ENCODE measurements at places on chromosomes 5 and 9. TPM values are rescaled to one million over a fixed set of nuclear protein-coding genes. Genes with fewer than 3 reads are reported as not detected.

Gene BASP1
- 111 TPM for total RNA-seq

GRCh38 chr9:120344230-120344629 lies 235.7 kb downstream of the CDK5RAP2 start:
- no peak overlapping the region for H3K4me3 ChIP-seq
- H3K36me3 ChIP-seq = no peaks in the 10 kb centered on the region
- H3K4me1 ChIP-seq = no peaks in the 10 kb centered on the region
- peak; percentile 80 for DNase-seq
- H3K27me3 ChIP-seq = no peaks in the 10 kb centered on the region
- no peak overlapping the region for H3K27ac ChIP-seq

DNA sequence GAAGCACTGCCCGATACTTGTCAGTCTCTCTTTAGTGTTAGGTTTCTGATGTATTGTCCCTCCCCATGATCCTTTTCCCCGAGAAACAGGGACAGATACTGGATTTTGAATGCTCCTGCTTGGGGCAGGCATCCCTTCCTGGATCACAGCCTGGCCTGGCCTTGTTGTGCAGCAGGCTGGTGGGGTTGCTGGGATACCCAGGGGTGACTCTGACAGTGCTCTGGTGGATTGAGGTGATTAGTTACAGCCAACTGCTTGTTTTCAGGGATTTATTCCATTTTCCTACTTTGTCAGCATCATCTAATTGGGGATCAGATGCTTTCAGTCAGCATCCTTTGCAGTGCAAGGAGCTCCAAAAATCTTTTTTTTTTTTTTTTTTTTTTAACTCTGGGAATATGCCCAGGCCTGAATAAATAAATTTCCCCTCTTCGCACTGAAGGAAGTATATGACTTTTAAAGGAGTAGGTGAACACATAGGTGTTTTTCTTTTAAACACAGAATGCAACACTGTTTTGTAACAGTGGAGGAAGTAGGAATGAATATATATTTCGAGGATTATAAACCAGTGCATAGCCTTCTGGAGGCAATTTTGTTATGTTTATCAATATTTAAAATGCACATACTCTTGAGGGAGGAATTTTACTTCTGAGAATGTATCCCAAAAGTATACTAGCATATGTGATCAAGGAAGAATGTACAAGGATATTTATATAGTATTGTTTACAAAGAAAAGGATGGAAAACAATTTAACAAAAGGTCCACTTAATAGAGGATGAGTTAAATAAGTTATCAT lies 127.3 kb upstream of the ELL2 start:
- DNase-seq = no peak
- peaks cover 3% of the 10 kb centered on the region for H3K4me1 ChIP-seq
- no peak overlapping the region for H3K27ac ChIP-seq
- H3K36me3 ChIP-seq = no peaks in the 10 kb centered on the region

GRCh38 chr9:83477120-83477519 lies 61.1 kb downstream of the FRMD3 start:
- no peaks in the 10 kb centered on the region for H3K4me1 ChIP-seq
- no peak for DNase-seq
- no peak overlapping the region for H3K4me3 ChIP-seq

Gene ADGRD2
- total RNA-seq = not detected

DNA sequence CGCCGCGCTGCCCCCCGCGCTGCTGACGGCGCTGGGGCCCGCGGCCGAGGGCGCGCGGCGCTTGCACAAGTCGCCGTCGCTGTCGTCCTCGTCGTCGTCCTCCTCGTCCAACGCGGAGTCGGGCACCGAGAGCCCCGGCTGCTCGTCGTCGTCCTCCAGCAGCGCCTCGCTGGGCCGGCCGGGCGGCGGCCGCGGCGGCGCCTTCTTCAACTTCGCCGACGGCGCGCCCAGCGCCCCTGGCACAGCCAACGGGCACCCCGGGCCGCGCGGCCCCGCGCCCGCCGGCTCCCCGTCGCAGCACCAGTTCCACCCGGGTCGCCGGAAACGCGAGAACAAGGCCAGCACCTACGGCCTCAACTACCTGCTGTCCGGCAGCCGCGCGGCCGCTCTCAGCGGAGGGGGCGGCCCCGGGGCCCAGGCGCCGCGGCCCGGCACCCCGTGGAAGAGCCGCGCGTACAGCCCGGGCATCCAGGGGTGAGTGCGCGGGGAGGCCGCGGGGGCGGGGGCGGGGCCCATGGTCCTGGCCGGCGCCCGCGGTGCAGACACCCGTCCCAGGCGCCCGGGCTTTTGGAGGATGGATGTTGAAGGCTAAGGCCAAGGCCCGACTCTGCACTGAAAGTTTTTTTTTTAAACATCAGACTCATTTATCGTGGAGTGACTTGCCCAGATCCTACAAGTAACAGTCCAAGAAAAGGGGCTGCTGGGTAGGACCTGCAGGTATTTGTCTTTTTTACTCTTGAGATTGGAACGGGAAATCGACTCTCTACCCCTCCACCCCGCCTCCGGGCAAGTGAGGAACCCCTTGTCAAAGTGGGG lies 1.2 kb downstream of the TENT4A start:
- no peaks in the 10 kb centered on the region for H3K27me3 ChIP-seq
- H3K4me3 ChIP-seq = peak overlapping the region; percentile 81
- H3K4me1 ChIP-seq = peaks cover 34% of the 10 kb centered on the region
- peak; percentile 50 for DNase-seq
- H3K36me3 ChIP-seq = no peaks in the 10 kb centered on the region
- H3K27ac ChIP-seq = peak overlapping the region; percentile 42

Gene NPR3
- total RNA-seq = 2.7 TPM

DNA sequence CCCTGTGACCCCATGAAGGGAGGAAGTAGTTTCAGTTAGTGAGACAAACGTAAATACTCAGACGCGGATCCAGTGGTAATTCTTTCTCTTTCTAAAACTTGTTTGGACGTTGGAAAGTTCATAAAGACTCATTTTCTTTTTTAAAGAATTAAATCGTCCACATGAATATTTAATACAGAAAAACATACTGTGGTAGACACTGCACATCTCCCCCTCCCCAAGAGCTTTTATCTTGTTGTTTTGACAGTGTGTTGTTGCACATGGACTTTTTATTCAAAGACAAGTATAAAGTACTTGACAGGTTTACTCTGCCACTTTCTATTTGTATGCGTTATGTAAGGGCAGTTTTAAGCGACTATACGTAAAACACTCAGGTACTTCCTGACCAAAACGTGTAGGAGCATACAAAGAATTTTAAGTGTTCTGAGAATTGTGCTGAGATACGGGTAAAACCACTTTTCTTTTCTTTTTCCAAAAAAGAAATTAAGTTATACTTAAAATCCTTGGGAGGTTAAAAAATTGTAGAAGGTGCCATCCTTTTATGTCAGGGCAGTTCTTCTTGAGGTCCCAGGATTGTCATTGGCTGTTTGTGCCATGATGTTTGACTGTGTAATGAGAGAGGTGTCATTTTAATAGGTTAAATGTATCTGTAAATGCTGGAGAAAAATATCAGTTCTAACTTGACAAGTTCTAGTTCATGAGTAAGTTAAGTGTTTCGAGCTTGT lies 1.3 kb downstream of the NIPBL start:
- H3K27me3 ChIP-seq = no peaks in the 10 kb centered on the region
- H3K4me1 ChIP-seq = peaks cover 36% of the 10 kb centered on the region
- peak overlapping the region; percentile 99 for H3K27ac ChIP-seq
- no peaks in the 10 kb centered on the region for H3K36me3 ChIP-seq
- peak; percentile 21 for DNase-seq

DNA sequence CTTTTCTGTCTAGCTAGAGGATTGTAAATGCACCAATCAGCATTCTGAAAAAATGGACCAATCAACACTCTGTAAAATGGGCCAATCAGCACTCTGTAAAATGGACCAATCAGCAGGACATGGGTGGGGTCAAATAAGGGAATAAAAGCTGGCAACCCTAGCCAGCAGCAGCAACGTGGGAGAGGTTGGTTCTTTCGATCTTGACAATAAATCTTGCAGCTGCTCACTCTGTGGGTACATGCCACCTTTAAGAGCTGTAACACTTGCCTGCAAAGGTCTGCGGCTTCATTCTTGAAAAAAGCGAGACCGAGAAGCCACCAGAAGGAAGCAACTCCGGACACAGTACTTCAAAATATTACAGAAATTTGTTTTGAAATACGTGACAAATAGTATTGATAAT lies 424.6 kb upstream of the CDH9 start:
- H3K27ac ChIP-seq = no peak overlapping the region
- no peaks in the 10 kb centered on the region for H3K36me3 ChIP-seq
- H3K4me1 ChIP-seq = no peaks in the 10 kb centered on the region
- H3K27me3 ChIP-seq = no peaks in the 10 kb centered on the region

- no peaks in the 10 kb centered on the region for H3K36me3 ChIP-seq
- H3K4me1 ChIP-seq = no peaks in the 10 kb centered on the region
- no peak overlapping the region for H3K4me3 ChIP-seq
- no peaks in the 10 kb centered on the region for H3K27me3 ChIP-seq
- H3K27ac ChIP-seq = no peak overlapping the region
- no peak for DNase-seq
These were observed 172.8 kb downstream of the RFK start for GRCh38 chr9:76221423-76221822.

GRCh38 chr5:14741801-14742440 lies 77.4 kb downstream of the OTULIN start:
- no peak overlapping the region for H3K4me3 ChIP-seq
- H3K27ac ChIP-seq = no peak overlapping the region
- H3K27me3 ChIP-seq = no peaks in the 10 kb centered on the region

Gene OR2V2
- not detected for total RNA-seq

Gene SLC6A19
- 0.49 TPM for total RNA-seq

GRCh38 chr5:43138512-43138893 lies 17.8 kb downstream of the ZNF131 start:
- peaks cover 3% of the 10 kb centered on the region for H3K36me3 ChIP-seq
- no peak for DNase-seq
- H3K4me1 ChIP-seq = no peaks in the 10 kb centered on the region
- H3K27ac ChIP-seq = no peak overlapping the region
- H3K4me3 ChIP-seq = no peak overlapping the region

DNA sequence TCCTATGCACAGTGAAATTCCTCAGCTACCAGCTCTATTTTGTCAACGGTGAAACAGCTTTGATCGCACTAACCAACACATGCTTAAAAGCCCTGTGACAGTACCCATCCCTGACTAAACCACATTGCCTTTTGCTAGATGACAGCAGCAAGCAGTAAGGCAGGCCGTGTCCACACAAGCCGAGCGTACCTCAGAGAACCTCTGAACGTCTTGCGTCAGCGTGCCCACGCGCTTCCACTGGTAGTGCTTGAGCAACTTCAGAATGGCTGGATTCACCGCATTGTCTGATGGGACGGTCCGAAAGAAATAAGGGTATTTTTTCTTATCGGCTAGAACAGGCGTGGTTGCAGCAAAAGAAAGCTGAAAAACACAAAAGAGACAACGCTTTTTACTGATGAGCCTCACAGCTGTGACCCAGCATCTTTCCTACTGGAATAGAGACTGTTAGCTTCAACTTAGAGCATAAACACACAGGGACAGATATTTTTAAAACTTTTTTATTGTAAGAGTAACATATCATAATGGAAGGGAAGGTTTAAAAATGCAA lies 167.0 kb downstream of the GABBR2 start:
- DNase-seq = no peak
- H3K4me3 ChIP-seq = no peak overlapping the region
- H3K27me3 ChIP-seq = no peaks in the 10 kb centered on the region
- no peaks in the 10 kb centered on the region for H3K4me1 ChIP-seq

- H3K4me1 ChIP-seq = no peaks in the 10 kb centered on the region
- no peaks in the 10 kb centered on the region for H3K36me3 ChIP-seq
- no peak for DNase-seq
- H3K27ac ChIP-seq = no peak overlapping the region
These were observed 121.2 kb downstream of the PHF2 start for GRCh38 chr9:93697352-93698139.

GRCh38 chr5:132258102-132259068 lies 889 bp downstream of the PDLIM4 start:
- peaks cover 12% of the 10 kb centered on the region for H3K4me1 ChIP-seq
- no peak overlapping the region for H3K27ac ChIP-seq
- DNase-seq = peak; percentile 52
- no peaks in the 10 kb centered on the region for H3K36me3 ChIP-seq
- H3K27me3 ChIP-seq = no peaks in the 10 kb centered on the region

DNA sequence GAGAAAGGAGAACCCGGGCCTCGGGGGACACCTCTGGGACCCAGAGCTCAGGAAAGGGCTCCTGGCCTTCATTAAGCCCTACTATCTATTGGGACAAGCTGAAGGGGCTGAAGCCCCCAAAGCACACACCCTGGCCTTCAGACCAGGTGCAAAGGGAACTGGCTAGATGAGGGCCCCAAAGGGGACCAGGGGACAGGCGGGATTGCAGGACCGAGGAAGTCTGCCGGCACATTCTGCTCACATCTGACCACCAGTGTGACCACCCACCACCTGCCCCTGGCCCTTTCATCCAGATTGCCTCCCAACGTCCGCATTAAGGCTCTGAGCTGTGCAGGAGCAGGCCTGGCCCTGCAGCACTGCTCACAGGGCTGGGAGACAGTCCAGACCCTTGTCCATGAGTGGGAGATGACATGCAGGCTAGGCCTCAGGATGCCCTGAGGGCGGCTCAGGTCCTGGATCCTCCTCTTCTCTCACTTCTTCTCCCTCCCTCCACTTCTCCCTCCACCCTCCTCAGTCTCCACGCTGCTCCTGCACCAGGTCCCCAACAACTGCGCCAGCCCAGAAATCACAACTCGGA lies 19.2 kb downstream of the PSD2 start:
- H3K36me3 ChIP-seq = no peaks in the 10 kb centered on the region
- peaks cover 3% of the 10 kb centered on the region for H3K27me3 ChIP-seq
- no peak for DNase-seq
- H3K4me1 ChIP-seq = no peaks in the 10 kb centered on the region

Gene GABRA6
- total RNA-seq = not detected

DNA sequence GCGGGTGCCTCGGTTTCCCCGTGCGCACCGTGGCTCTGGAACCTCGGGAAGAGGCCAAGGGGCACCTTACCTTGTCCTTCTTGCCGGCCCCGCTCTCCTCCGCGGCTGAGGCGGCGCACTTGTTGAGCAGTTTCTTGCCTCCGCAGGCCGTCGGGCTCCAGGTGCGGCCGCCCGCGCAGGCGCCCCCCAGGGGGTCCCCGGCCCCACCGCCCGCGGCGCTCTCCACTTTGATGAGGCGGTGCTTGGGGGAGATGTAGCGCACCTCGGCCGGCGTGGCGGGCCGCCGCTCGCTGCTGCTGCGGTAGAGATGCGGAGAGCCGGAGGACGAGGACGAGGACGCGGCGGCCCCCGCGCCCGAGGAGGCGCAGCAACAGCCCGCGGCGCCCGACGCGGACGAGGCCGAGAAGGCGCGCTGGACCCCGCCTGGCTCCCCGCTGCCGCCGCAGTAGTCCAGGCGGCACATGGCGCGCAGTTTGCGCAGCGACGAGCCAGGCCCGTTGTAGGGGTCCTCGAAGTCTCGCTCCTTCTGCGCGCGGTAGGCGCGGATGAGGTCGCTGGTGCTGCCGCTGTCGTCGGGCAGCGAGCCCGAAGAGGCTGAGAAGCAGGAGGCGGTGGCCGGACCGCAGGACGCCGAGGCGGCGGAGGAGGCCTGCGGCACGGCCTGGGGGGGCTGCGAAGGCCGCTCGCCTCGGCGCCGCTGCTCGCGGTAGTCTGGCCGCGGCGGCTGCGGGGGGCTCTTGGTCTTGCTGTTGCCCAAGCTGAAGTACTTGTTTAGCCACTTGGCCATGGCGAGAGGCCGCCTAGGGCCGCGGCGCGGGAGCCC lies 957 bp downstream of the SHB start:
- DNase-seq = peak; percentile 45
- peak overlapping the region; percentile 97 for H3K4me3 ChIP-seq
- H3K27ac ChIP-seq = peak overlapping the region; percentile 97
- no peaks in the 10 kb centered on the region for H3K27me3 ChIP-seq
- no peaks in the 10 kb centered on the region for H3K36me3 ChIP-seq
- H3K4me1 ChIP-seq = peaks cover 28% of the 10 kb centered on the region

Data from cardiac muscle cell (in vitro differentiated cells and primary cell).